ENCODE measurements at places on chromosomes 5 and 9. TPM values are rescaled to one million over a fixed set of nuclear protein-coding genes. Genes with fewer than 3 reads are reported as not detected.

BAAT gene
- 0.36 TPM for total RNA-seq

HARS2 gene
- 47.5 TPM for total RNA-seq

PDGFRB gene
- total RNA-seq = 1.2 TPM

EIF4E1B gene
- total RNA-seq = not detected

CLINT1 gene
- total RNA-seq = 82.3 TPM

MUSK gene
- not detected for total RNA-seq

PPP3R2 gene
- not detected for total RNA-seq

NME5 gene
- 9.9 TPM for total RNA-seq

OBP2A gene
- total RNA-seq = not detected

ABCA2 gene
- total RNA-seq = 26.4 TPM

BRINP1 gene
- 1.1 TPM for total RNA-seq
